ENCODE measurements at places on chromosomes 7 and 10.

DNA sequence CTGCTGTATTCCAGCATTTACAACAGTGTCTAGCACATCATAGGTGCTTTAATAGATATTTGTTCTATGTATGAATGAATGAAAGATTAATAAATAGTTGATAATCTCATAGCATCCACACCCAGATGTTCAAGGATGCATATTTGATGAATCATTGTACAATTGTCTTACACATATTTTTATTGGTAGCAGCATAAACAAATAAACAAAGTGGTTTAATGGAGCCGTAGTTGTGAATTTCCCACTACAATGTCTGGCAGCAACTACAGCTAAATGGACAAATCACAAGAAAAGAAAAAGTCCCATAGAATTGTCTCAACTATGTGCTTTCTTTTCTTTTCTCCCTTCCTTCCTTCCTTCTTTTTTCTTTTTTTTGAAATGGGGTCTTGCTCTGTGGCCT lies 150.8 kb downstream of the NRP1 start:
- H3K27ac ChIP-seq: no peak overlapping the region

GRCh38 chr10:4755286-4755989 lies 70.6 kb upstream of the AKR1E2 start:
- no peak for DNase-seq
- no peak overlapping the region for H3K4me3 ChIP-seq
- peaks cover 21% of the 10 kb centered on the region for H3K27me3 ChIP-seq
- H3K27ac ChIP-seq: no peak overlapping the region
- H3K4me1 ChIP-seq: no peaks in the 10 kb centered on the region

GRCh38 chr7:108149908-108150307 lies 19.7 kb upstream of the LAMB4 start:
- no peak for DNase-seq
- H3K27ac ChIP-seq: no peak overlapping the region
- H3K4me1 ChIP-seq: peaks cover 4% of the 10 kb centered on the region
- peaks cover 2% of the 10 kb centered on the region for H3K36me3 ChIP-seq
- no peak overlapping the region for H3K4me3 ChIP-seq

GRCh38 chr7:28364082-28364481 lies 48.2 kb upstream of the CREB5 start:
- peaks cover 4% of the 10 kb centered on the region for H3K27me3 ChIP-seq
- no peak for DNase-seq
- H3K4me1 ChIP-seq: no peaks in the 10 kb centered on the region
- H3K36me3 ChIP-seq: no peaks in the 10 kb centered on the region
- H3K27ac ChIP-seq: no peak overlapping the region
- no peak overlapping the region for H3K4me3 ChIP-seq
